NCI-H2227 treated with DMSO at 0.1 percent for 48 hours (cell line): ENCODE measurements at places on chromosomes 5 and 9.

- DNase-seq = no peak
Measured at GRCh38 chr5:2373631-2374030, 377.8 kb downstream of the IRX2 start.

DNA sequence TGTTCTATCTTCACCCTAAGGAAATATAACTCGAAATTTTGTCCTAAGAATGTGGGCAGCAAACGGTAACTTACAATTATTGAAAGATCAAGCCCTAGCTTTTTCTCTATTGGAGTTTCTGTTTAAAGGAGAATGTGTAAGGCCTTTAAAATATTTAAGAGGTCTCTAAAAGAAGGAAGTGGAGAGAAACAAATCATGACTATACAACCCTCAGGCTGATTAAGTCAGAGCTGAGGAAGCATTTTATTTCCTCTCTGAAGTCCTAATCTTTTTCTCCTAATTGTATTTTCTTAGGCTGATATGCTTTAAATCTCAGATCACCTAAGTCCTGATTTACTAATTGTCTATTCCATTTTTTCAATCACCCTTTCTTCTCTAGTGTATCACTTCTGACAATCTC lies 1708.8 kb upstream of the C9orf72 start:
- no peak for DNase-seq

DNA sequence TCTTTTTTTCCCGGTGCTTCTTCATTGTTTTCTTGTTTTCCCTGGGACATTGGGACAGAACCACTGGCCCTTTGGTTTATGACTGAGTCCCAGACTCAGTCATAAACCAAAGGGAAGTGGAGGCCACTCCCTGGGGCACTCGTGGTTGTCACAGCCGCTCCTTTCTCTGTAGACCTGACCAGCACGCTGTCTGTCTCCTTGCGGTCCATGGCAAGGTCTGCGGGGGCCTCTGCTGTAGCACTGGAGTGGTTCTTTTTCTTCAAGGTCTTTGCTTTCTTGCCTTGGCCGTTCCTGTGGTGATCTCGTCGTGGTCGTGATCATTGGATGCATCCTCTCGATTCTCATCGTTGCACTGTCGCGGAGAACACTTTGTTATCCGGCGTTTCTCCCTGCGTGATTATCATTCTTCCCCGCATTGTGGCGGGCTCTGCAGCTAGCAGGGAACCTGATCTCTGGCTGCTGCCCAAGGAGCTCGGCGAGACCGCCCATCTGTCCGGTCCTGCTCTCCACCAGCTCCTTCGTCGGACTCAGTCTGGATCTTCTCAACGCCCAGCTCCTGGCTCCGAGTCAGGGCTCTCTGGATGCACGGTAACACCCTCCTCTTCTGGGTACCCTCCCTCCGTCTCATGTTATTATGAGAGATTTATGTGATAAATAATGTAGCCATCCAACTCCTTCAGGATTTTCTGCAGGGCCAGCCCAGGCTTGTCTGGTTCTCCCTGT lies 43.5 kb upstream of the MPDZ start:
- no peak for DNase-seq

- no peak for DNase-seq
Measured at GRCh38 chr5:64519263-64519662, 13.4 kb downstream of the RGS7BP start.

GRCh38 chr9:10700915-10701314 lies 88.1 kb upstream of the PTPRD start:
- no peak for DNase-seq
